ENCODE measurements at places on chromosomes 6 and 20.

DNA sequence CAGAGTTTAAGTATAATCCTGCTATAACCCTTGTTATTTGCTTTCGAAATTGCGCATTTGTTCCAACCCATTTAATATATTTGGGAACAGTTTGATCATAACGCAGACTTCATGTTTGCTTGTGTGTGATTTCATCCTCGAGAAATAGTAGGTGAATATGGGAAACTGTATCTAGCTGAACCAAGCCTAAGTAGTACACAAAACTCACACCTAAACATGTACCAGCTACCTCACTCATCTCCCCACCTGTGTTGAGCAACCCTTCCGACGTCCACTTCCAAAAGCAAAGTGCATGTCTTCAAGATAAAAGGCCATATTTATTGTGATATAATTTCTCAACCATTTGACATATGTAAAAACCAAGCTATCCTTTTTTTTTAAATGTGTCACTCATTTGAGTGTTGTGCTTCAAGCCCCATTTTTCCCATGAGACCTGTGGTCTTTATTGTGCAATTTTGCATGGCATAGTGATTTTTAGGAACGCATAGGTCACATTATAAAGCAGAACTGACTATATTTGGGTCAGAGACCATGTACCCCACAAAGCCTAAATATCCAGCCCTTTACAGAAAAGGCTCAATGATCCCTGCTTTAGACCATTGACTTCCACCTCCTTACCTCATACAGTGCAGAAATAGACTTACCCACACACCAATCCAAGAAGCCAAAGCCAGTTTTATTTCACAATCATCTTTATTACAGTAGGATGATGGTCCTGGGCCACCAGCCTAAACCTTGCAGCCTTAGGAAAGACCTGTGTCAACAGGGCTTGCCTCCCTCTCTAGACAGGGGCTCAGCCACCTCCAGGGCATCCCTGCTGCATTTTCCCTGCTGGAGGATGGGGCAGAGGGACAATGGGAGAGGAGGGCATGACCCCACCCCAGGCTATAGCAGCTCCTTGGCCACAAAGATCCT is 7.1 kb downstream of the CCND3 start:
- DNase-seq: no peak

DNA sequence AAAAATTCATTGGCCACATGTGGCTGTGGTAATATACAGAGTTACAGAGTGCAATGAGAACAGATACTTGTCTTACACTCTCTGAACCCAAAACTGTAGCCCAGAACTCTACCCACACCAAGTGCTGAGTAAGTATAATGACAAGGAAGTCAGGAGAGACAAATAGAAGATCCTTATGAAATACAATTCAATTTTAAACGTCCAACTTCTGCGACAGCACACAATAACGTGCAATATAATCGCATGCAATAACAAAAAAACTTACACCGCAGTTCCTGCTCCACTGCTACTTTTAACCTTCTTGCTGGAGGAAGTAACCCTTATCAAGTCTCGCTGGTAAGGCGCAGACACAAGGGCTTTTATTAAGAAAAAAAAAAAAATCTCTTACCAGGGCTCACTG is 881 bp downstream of the SFT2D1 start:
- no peak for DNase-seq

DNA sequence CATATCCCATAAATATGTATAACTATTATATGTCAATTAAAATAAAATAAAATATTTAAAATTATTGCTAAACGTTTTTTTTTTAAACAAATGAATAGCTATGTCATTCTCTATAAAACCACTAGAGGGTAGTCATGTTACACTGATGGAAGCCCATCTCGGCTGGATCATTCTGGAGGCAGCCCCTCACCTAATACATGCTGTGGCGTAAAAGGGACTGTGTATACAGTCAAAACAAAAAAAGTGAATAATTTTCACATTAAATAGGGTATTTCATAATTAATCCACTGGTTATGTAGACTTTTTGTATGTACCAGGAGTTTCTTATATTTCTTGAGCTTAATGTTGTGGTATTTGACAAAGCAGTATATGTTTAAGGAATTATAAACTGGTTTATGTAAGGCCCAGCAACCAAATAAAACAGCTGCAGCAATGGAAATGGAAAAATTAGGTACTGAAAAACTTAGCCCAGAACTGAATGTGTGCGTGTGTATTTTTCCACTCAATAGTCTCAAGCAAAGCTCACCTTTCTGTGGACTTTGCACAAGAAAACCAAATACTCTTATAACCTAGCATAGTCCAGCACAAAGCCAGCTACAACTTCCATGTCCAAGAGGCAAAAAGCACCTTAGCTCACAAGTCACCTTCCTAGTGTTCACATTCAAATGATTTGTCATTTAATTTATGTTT is 81.7 kb downstream of the COL9A1 start:
- no peak for DNase-seq

- no peak for DNase-seq
These were observed 360.6 kb upstream of the MAP3K7 start for GRCh38 chr6:90947184-90948064.

DNA sequence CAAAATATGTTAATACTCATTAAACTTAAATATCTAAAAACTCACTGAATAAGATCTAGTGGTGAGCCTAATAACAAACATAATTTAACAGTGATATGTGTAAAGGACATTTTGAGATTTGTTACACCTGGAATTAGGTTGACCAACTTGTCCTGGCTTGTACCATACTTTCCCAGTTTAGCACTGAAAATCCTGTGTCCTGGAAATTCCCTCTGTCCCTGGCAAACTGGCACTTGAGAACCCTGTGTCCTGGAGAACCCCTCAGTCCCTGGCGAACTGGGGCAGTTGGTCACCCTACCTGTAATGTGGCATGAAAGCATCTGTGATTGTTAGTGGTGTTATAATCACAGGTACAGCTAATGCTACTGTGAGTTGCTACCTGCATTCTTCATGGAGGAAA is 6.9 kb upstream of the PRND start:
- DNase-seq: no peak

Measured in NCI-H1417 treated with DMSO at 0.1 percent for 48 hours (cell line).